ENCODE measurements at places on chromosomes 5 and 9. TPM values are rescaled to one million over a fixed set of nuclear protein-coding genes. Genes with fewer than 3 reads are reported as not detected.
A peak's percentile ranks its signal among the peaks of the same experiment; 100 is the strongest.

DNA sequence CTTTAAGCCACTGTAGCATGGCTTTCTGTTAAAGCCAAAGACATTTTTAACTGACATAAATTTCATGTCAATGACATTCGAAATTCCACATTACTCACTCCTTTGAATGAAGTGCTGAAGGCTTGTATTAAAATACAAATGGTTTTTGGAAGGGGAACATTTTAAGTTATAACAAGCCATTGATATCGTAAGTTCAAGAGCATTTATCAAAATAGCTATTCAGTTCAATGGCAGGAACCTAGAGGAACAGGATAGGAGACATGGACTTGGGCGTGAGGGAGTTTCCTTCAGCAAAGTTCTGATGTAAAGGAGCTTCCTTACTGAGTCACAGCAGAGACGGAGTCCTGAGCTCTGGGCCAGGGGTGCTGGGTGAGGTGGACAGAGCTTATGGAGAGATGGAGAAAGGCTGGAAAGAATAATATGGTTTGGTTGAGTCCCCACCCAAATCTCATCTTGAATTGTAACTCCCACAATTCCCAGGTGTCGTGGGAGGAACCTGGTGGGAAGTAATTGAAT is 631.8 kb downstream of the BNC2 start:
- H3K36me3 ChIP-seq, result no peaks in the 10 kb centered on the region
- no peaks in the 10 kb centered on the region for H3K4me1 ChIP-seq
- DNase-seq, result no peak
- H3K27ac ChIP-seq, result no peak overlapping the region
- no peaks in the 10 kb centered on the region for H3K27me3 ChIP-seq

GRCh38 chr5:152058267-152058666 is 133.6 kb upstream of the GLRA1 start:
- H3K27ac ChIP-seq, result no peak overlapping the region
- no peak overlapping the region for H3K4me3 ChIP-seq
- H3K36me3 ChIP-seq, result no peaks in the 10 kb centered on the region
- no peaks in the 10 kb centered on the region for H3K27me3 ChIP-seq
- H3K4me1 ChIP-seq, result no peaks in the 10 kb centered on the region

- H3K27ac ChIP-seq, result no peak overlapping the region
- no peaks in the 10 kb centered on the region for H3K4me1 ChIP-seq
- no peak overlapping the region for H3K4me3 ChIP-seq
Measured at GRCh38 chr9:136001231-136001630, 40.1 kb upstream of the UBAC1 start.

DNA sequence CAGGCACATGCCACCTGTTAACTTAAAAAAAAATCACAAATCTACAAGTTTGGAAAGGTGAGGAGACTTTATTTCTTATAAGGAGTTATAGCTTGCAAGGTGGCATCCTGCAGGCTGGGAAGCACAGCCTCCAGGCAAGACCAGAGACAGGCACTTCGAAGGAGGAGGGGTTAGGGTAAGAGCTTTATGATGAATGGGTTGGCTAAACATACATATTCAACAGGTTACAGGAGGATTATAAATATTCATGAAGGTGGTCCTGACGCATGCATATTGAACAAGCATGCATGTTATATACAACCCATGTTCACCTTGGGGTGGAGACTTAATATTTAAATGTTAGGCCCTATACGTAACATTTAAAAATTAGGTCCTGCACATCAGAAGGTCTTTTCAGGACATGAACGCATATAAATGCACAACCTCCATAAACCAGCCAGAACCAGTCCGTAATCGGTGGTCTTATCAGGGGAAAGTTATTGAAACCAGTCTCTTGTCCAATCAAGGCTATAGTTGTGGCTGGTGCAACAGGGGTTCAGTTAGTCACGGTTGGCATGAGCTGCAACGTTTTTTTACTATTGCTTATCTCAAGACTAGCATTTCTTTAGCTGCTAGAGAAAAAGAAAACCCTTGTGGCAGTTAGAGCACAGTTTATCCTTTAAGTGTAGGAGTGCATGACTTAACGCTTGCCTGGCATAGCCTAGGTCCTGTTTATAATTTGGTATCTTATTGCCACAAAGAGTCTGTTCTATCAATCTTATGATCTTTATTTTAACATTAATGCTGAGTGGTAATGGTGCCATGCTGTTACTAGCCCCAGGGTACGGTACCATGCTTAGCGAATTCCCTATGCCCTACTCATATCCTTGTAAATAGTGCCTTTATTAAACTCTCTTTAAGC is 72.7 kb downstream of the C9orf57 start:
- H3K27me3 ChIP-seq, result no peaks in the 10 kb centered on the region
- DNase-seq, result no peak
- H3K27ac ChIP-seq, result no peak overlapping the region
- H3K4me1 ChIP-seq, result no peaks in the 10 kb centered on the region

- no peak for DNase-seq
- no peak overlapping the region for H3K27ac ChIP-seq
- H3K4me1 ChIP-seq, result peaks cover 30% of the 10 kb centered on the region
- H3K36me3 ChIP-seq, result no peaks in the 10 kb centered on the region
Measured at GRCh38 chr9:6771722-6772121, 13.9 kb downstream of the KDM4C start.

DNA sequence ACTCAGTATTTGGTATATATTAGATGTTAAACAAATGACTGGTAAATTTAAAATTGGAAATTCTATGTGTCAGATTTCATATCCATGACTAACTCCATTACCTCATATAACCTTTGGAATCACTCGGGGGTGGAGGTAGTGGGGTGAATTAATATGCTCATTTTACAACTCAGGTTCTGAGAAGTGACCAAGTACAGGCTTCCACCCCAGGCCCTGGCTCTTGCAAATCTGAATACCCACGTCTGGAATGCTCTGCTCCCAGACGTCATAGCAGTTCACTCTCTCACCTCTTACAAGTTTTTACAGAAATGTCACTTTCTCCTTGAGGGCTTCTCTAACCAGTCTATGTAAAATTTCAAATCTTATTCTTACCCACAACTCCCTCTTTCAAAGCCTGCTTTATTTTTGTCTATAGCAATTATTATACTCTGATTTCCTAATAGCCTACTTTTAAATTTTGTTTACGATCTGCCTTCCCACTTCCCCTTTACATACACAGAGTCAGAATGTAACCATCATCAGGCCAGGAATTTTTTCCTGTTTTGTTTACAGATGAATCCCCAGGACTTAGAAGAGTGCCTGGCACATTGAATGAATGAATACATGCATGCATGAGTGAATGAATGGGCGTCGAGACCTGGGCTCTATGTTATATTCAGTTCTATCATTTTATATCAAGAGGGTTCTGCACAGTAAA is 134.1 kb upstream of the IFNE start:
- no peaks in the 10 kb centered on the region for H3K36me3 ChIP-seq
- peaks cover 42% of the 10 kb centered on the region for H3K4me1 ChIP-seq
- no peak overlapping the region for H3K27ac ChIP-seq
- H3K4me3 ChIP-seq, result no peak overlapping the region
- DNase-seq, result no peak

DNA sequence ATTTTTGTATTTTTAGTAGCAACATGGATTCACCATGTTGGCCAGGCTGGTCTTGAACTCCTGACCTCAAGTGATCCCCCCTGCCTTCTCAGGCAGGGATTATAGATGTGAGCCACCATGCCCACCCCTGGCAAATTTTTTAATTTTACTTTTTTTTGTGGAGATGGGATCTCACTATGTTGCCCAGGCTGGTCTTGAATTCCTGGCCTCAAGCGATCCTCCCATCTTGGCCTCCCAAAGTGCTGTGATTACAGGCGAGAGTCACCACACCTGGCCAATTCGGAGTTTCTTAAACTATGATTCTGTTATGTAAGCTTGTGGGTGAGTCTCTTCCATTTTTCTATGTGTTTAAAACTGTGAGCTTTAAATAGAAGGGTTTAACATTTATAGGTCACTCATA is 27.6 kb downstream of the PCBD2 start:
- no peak overlapping the region for H3K27ac ChIP-seq
- H3K4me3 ChIP-seq, result no peak overlapping the region
- H3K4me1 ChIP-seq, result no peaks in the 10 kb centered on the region
- H3K27me3 ChIP-seq, result no peaks in the 10 kb centered on the region
- DNase-seq, result no peak
- peaks cover 17% of the 10 kb centered on the region for H3K36me3 ChIP-seq

GRCh38 chr5:176486189-176486757 is 38.1 kb downstream of the FAF2 start:
- no peaks in the 10 kb centered on the region for H3K27me3 ChIP-seq
- H3K27ac ChIP-seq, result no peak overlapping the region
- H3K4me3 ChIP-seq, result no peak overlapping the region

- peaks cover 60% of the 10 kb centered on the region for H3K27me3 ChIP-seq
- DNase-seq, result no peak
- no peaks in the 10 kb centered on the region for H3K4me1 ChIP-seq
Measured at GRCh38 chr5:176697934-176698538, 50.8 kb downstream of the TSPAN17 start.

DNA sequence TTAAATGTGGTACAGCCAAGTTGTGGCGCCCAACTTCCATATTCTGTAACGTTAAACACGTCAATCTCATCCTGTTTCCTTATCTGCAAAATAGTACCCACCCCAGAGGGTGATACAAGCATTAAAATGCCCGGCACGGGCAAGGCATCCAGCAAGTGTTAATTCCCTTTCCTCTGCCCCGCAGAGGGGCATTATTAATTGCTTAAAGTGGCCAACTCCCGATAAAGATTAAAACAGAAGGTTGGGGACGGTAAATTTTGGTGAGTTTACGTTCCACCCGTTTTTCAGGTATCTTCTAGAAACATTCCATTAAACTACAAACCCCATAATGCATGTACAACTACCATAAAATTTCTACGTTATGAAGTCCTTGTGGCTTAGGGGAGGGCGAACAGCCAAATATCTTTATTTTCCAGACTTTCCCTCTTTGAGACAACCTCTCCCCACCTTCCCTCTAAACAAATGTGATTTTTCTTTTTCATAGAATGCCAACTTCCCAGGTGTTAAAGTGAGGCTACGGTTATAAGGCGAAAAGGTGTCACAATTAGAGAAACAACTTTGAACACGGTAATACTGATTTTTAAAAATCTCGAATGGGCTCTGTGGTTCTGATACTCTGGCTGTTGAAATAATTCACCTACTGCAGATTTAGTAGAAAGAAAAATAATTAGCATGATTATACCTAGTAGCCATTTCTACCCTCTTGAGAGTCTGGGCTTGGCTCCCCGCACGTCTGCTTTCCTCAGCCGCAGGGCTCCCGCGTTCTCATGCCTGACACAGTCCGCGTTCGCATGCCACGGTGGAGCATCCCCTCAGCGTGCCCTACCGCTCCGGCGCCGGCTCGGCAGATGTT is 1.2 kb upstream of the GPBP1 start:
- H3K4me3 ChIP-seq, result peak overlapping the region; percentile 83
- peaks cover 25% of the 10 kb centered on the region for H3K36me3 ChIP-seq
- no peaks in the 10 kb centered on the region for H3K27me3 ChIP-seq
- peak overlapping the region; percentile 93 for H3K27ac ChIP-seq
- DNase-seq, result peak; percentile 26

- H3K4me3 ChIP-seq, result no peak overlapping the region
- H3K27ac ChIP-seq, result no peak overlapping the region
- no peaks in the 10 kb centered on the region for H3K36me3 ChIP-seq
Measured at GRCh38 chr5:130555429-130555828, 609.6 kb downstream of the HINT1 start.

The HTR1A gene
- not detected for total RNA-seq

- no peak for DNase-seq
- peaks cover 3% of the 10 kb centered on the region for H3K27me3 ChIP-seq
- no peaks in the 10 kb centered on the region for H3K36me3 ChIP-seq
- no peak overlapping the region for H3K4me3 ChIP-seq
- H3K4me1 ChIP-seq, result no peaks in the 10 kb centered on the region
Measured at GRCh38 chr5:5246736-5247135, 106.6 kb downstream of the ADAMTS16 start.

GRCh38 chr5:55305345-55305744 is 2.1 kb downstream of the DHX29 start:
- H3K36me3 ChIP-seq, result peaks cover 20% of the 10 kb centered on the region
- H3K4me3 ChIP-seq, result no peak overlapping the region
- peaks cover 13% of the 10 kb centered on the region for H3K4me1 ChIP-seq
- no peak overlapping the region for H3K27ac ChIP-seq
- DNase-seq, result no peak
- H3K27me3 ChIP-seq, result no peaks in the 10 kb centered on the region

The TTF1 gene
- total RNA-seq, result 33.4 TPM

DNA sequence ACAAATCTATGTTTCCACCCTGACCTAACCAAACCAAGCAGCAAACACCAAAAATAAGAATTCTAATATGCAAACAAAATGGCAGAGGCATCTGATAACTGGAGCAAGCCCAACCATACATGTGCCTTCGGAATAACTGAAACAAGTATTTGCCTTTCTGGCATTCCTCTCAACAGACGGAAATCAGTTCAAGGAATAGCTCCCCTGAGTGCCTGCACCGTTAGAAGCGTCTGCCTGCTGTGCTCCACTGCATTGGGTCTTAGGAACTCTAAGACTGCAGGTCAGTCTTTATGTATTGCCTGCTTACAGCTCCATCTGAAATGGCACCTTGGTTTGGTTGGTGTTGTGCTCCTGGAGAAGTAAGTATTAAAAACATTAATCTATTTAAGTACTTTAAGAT is 98.5 kb downstream of the MRPS27 start:
- DNase-seq, result no peak
- H3K36me3 ChIP-seq, result peaks cover 77% of the 10 kb centered on the region
- H3K4me1 ChIP-seq, result no peaks in the 10 kb centered on the region

- peak overlapping the region; percentile 80 for H3K4me3 ChIP-seq
- H3K27me3 ChIP-seq, result peaks cover 2% of the 10 kb centered on the region
- peak; percentile 64 for DNase-seq
- H3K36me3 ChIP-seq, result peaks cover 24% of the 10 kb centered on the region
- no peak overlapping the region for H3K27ac ChIP-seq
Measured at GRCh38 chr5:140345919-140346347, 470 bp downstream of the HBEGF start.

- DNase-seq, result no peak
- peaks cover 2% of the 10 kb centered on the region for H3K4me1 ChIP-seq
- no peaks in the 10 kb centered on the region for H3K36me3 ChIP-seq
Measured at GRCh38 chr5:10301842-10302610, 5.7 kb downstream of the CMBL start.

The GLRA1 gene
- total RNA-seq, result not detected

GRCh38 chr5:83118471-83118870 is 41.1 kb downstream of the XRCC4 start:
- H3K36me3 ChIP-seq, result peaks cover 27% of the 10 kb centered on the region
- H3K4me1 ChIP-seq, result no peaks in the 10 kb centered on the region
- no peaks in the 10 kb centered on the region for H3K27me3 ChIP-seq
- no peak for DNase-seq

DNA sequence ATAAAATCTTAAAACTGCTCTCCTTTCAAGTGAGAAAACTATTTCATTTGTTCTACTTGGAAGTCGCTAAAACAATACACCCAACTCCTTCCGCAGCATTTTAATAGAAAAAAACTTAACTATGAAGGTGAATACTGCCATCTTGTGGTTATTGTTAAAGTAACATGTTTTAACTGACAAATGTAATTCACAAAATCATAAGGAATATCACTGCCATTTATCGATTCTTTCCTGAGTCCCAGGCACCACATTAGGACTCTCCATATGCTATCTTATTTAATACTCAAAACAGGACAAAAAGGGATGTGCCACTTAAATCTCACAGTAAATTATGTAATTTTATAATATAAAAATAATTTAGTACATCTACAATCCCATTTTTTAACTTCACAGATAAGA is 130.5 kb upstream of the ITGA1 start:
- H3K27me3 ChIP-seq, result peaks cover 8% of the 10 kb centered on the region
- H3K36me3 ChIP-seq, result no peaks in the 10 kb centered on the region
- DNase-seq, result no peak
- no peak overlapping the region for H3K27ac ChIP-seq
- H3K4me1 ChIP-seq, result no peaks in the 10 kb centered on the region
- no peak overlapping the region for H3K4me3 ChIP-seq

The CARD9 gene
- 1.1 TPM for total RNA-seq

The PCDHAC2 gene
- total RNA-seq, result not detected
